Stimulated activated CD4-positive, alpha-beta T cell treated with anti-CD3 and anti-CD28 coated beads, Interleukin-4, amount 100 ng/mL, for 24 hours (primary cell): ENCODE measurements at places on chromosomes 12 and 14.

DNA sequence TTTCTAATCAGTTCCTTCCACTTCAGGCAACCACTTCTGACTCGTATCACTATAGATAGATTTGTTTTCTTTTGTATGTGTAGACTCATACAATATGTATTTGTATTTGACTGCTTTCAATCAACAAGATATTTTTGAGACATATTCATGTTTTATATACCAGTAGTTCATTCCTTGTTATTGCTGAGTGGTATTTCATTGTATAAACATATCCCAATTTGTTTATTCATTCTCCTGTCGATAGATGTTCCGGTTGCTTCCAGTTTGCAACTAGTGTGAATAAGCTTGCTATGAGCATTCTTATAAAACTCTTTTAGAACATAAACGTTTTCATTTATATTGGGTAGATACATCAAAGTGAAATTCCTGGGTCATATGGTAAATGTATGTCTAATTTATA, 119.2 kb downstream of the FIGNL2 start:
- DNase-seq: no peak

- DNase-seq: no peak
Measured at GRCh38 chr12:50110762-50111351, 1.2 kb upstream of the COX14 start.

GRCh38 chr12:2460051-2460670, 334.6 kb upstream of the FKBP4 start:
- DNase-seq: no peak

DNA sequence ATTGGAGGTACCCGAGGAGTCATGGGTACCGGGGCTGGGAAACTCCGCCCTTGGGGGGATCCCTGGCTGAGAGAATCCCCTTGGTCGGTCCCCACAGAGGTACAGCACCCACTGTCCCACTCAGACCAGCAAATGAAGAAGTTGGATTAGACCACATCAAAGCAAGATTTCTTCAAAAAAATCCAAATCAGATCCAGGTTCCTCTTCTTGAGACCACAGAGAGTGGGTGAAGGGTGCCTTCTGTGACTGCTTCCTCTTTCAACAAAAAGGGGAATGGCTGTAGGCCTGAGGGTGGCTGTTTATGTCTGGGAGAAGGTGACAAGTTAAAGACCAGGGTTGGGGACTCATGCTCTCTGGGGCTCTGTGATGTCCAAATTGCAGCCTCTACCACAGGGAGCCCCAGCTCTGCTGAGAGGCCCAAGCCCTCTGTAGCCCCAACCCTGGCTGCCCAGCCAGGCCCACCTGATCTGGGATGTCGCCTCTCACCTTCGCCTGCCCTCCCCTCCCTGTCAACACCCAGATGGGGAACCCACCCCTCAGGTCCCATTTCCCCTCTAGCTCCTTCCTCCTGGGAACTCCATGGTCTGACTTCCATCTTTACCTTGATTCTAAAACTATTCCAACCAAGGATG, 50.9 kb downstream of the ZFP36L1 start:
- no peak for DNase-seq

DNA sequence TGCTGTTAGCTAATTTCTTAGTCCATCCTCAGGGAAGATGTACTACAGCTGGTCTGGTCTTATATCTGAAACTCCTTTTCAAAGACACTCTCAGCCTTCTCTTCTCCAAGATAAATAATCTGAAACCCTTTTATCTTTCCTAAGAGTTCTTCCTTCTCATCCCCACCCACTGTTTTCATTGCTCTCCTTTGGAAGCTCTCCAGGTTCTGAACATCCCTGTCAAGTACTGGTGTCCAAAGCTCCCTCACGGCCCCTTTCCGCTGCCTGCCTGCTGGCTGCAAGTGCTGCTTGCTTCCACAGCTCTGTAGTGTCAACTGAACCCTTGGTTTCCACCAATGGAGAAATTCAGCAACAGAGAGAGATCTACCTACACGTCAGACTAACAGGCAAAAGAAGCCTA, 6.6 kb upstream of the SLC6A13 start:
- no peak for DNase-seq

GRCh38 chr14:87643005-87643404, 350.0 kb downstream of the GALC start:
- no peak for DNase-seq

GRCh38 chr12:48686615-48687334, 4.7 kb upstream of the KANSL2 start:
- no peak for DNase-seq

GRCh38 chr12:102910137-102910536, 6.9 kb downstream of the PAH start:
- no peak for DNase-seq

- no peak for DNase-seq
Measured at GRCh38 chr12:19014240-19014639, 115.3 kb upstream of the PLEKHA5 start.

- DNase-seq: no peak
Measured at GRCh38 chr12:55705782-55706402, 1.8 kb downstream of the ITGA7 start.

DNA sequence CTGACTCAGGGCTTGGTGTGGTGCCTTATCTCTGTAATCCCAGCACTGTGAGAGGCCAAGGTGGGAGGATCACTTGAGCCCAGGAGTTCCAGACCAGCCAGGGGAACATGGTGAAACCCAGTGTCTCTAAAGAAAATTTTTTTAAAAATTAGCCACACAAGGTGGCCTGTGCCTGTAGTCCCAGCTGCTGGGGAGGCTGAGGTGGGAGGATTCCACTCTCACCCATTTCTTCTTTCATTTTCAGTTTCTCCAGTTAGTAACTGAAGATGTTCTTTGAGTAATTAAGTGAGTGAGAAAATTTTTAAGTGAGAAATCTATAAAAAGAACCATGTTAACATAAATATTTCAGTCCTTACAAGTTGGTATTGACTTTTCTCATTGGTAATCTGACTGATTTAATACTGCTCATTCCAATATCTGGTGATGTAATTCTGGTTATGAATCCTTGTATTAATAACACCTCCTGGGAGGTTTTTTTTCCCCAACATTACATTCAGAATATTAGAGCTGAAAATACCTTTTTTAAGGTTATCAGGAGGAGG, 6.1 kb downstream of the METTL3 start:
- peak; percentile 36 for DNase-seq

DNA sequence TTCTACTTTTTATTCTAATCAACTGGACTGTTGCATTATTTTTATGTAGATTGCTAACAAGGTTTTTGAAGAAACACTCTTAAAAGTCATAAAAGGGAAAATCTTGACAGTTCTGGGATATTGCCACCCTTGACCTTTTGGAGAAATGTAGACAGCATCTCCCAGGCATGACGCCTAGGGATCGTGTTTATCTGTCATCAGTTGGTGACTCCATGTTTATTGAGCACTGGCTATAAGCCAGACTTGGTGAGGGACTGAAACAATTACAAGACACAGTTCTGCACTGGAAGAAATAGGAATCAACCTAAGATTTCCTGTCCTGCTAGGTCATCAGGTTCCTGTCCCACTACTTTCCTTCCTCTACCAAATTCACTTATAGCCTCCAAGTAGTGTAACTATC, 34.5 kb downstream of the HMGA2 start:
- DNase-seq: no peak

GRCh38 chr12:25052196-25052913, 103.5 kb upstream of the BCAT1 start:
- peak; percentile 36 for DNase-seq

DNA sequence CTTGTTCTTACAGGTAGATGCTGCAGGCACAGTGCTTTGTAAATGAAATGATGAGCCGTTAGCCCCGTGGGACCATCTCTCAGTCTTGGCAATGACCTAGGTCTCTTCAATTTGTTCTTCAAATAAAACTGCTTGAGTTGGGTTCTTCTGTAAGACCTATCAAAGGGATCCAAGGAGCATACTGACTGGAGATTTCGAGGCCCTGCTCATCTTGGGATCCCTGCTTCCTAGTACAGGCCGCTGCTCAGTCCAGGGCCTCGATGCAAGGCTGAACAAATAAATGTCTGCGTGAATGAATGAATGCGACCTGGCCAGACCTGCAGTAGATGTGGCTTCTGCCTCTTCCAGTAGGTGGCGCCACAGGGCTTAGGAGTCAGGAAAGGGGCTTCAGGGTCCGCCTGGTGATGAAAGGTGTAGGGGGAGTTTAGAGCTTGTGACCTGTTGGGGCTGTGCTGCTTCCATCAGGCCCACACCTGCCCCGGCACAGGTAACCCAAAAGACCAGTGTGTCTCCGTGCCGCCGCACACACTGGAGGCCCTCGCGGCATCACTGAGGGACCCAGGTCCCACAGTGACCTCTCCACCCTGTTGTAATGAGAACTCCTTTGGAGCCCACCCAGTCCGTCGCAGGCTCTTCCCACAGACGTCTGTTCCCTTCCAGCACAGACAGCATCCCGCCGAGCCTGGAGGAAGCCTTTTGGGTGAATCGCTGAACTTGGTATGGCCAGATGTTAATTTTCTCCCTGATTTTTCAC, 4.4 kb downstream of the CACNA1C start:
- peak; percentile 38 for DNase-seq

DNA sequence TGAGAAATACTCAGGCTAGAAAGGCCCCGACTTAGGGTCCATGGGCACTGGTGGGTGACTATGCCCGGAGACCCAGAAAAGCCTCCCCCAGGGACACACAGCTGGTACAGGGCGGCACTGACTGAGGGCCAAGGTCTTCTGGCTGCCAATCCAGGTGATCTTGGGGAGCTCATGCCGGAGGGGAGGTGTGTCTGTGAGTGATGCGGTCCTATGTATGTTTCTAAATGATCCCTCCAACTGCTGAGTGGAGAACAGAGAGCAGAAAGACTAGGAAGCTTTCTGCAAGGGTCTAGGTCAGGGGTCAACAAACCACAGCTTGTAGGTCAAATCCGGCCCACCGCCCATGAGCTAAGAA, 391 bp downstream of the SERPINA4 start:
- DNase-seq: no peak

- DNase-seq: no peak
Measured at GRCh38 chr12:11927286-11927935, 143.3 kb upstream of the BCL2L14 start.

DNA sequence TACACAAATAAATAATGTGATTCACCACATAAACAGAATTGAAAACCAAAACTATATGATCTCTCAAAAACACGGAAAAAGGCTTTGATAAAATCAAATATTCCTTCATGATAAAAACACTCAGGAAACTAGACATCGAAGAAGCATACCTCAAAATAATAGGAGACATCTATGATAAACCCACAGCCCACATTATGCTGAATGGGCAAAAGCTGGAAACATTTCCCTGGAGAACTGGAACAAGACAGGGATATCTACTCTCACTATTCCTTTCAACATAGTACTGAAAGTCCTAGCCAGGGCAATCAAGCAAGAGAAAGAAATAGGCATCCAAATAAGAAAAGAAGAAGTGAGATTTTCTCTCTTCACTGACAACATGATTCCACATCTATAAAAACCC, 371.5 kb upstream of the ATXN7L3B start:
- DNase-seq: no peak

GRCh38 chr12:28759333-28759732, 389.7 kb upstream of the FAR2 start:
- DNase-seq: no peak

- DNase-seq: no peak
Measured at GRCh38 chr12:45327823-45328383, 112.0 kb downstream of the ANO6 start.

GRCh38 chr12:24600996-24601395, 347.9 kb downstream of the BCAT1 start:
- no peak for DNase-seq

DNA sequence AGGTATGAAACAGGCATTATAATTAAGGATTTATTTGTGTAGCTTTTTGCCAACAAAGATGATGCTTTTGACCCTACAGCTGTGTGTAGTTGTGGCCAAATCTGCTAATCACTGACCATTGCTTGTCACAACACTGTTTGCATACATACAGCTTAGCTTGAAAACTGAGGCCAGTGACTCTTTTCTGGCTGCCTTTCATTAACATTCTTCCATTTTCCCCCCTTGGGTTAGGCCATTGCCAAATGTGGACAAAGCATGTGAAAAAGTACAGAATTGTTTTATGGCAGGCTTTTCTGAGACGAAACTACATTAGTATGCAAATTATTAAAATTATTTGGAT, 263.3 kb downstream of the SLC16A7 start:
- DNase-seq: no peak

- no peak for DNase-seq
Measured at GRCh38 chr12:86663173-86663572, 407.0 kb upstream of the MGAT4C start.

DNA sequence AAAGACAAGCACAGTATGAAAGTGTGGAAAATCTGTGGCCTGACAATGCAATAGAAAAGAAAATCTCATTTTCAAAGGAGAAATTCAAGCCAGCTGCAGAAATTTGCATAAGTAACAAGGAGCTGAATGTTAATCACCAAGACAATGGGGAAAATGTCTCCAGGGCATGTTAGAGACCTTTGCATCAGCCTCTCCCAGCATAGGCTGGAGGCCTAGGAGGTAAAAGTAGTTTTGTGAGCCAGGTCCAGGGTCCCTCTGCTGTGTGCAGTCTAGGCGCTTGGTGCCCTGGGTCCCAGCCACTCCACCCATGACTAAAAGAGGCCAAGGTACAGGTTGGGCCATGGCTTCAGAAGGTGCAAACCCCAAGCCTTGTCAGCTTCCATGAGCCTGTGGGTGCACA, 58.3 kb downstream of the TESPA1 start:
- no peak for DNase-seq

DNA sequence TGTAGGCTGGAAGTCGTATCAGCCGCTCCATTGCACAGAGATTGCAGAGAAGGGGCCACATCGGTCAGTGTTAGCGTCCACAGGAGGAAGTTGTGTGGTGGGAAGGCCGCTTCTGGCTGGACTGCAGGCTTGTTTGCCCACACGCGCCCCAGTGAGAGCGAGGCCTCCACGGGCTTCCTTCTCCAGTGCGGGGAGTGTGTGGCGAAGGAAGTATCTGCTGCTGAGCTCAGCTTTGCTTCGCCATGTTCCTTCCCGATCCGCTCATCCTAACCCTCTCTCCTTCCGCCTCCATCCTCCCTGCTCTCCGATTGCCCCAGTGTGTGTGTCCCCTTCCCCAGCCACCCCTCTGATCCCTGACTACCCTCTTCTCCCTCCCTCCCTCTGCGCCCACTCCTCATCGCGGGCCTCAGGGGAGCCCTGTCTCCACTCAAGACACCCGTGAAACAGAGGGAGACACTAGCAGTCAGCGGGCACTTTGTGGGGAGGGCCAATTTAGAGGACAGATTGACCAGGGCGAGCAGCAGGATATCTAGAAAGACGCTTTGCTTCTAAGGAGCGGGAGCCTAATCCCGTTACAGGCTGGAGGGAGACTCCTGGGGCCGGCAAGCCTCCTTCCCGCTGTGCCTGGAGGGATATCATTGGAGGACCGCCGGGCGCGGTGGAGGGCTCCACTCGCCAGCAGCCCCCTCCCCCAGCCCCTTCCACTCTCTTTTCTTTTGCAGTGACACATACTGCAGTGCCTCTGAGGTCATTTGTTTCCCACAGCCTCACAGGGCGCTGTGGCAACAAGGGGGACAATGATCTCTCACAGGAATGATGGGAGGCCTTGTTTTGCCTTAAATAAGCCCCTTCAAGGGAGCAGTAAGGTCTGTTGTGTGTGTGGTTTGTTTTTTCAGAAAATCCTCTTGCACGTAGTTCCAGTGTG, 428.8 kb downstream of the ZFP36L1 start:
- no peak for DNase-seq

- DNase-seq: no peak
Measured at GRCh38 chr12:110590806-110591326, 7.7 kb upstream of the PPTC7 start.

GRCh38 chr12:109518820-109519665, 41.6 kb downstream of the UBE3B start:
- peak; percentile 59 for DNase-seq

- DNase-seq: no peak
Measured at GRCh38 chr12:104583301-104583700, 126.6 kb downstream of the CHST11 start.
